ENCODE measurements at places on chromosomes 1 and 21. TPM values are rescaled to one million over a fixed set of nuclear protein-coding genes. Genes with fewer than 3 reads are reported as not detected.

DNA sequence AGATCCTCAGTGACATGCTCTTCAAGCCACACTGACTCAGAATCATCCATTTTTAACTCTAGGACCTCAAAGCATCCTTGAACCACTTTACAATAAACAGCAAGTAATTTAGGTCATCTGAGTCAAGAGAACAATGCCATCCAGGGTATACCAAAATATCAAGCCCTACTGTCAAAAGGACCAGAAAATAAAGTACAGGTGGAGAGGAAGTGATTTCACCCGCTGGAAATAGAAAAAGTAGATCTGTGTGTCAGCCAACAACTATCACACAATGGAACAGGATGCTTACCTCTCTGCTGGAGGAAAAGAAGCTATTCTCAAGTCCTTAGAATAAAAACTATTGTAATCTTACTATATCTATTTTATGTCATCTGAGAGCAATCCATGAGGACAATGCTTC lies 37.0 kb downstream of the RERE start:
- H3K4me1 ChIP-seq = peaks cover 13% of the 10 kb centered on the region
- no peak overlapping the region for H3K27ac ChIP-seq
- no peak overlapping the region for H3K4me3 ChIP-seq
- no peak for DNase-seq
- H3K27me3 ChIP-seq = no peaks in the 10 kb centered on the region

The LMNA gene
- 311 TPM for total RNA-seq

DNA sequence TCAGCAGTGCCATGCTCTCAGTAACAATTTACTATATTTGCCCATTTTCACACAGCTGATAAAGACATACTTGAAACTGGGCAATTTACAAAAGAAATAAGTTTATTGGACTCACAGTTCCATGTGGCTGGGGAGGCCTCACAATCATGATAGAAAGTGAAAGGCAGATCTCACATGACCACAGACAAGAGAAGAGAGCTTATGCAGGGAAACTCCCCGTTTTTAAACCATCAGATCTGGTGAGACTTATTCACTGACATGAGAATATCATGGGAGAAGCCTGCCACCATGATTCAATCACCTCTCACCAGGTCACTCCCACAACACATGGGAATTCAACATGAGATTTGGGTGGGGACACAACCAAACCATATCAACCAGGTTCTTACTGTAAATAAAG lies 112.1 kb upstream of the C1orf87 start:
- H3K27ac ChIP-seq = no peak overlapping the region
- no peaks in the 10 kb centered on the region for H3K36me3 ChIP-seq
- no peak for DNase-seq
- no peak overlapping the region for H3K4me3 ChIP-seq
- H3K27me3 ChIP-seq = no peaks in the 10 kb centered on the region
- no peaks in the 10 kb centered on the region for H3K4me1 ChIP-seq

DNA sequence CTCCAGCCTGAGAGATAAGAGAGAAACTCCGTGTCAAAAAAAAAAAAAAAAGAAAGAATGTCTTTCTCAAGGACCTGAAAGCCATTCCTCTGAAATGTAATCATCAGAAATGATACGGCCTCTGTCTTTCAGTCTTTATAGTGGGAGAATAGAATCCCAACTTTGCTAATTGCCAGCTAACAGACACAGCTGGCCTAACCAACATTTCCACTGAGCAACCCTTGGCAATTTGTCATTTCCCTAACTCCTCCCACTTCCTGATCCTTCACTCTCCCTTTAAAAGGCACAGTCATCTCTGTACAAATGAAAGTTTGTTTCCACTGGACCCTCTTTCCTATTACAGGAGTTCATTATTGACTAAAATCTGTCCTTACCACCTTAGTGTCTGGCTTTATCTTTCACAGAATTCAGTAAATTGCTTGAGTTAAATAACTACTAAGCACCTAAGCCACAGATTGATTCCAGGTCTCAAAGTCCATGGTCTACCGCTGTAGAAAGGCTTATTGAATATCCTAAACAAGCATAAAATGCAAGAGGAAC lies 4.3 kb upstream of the CBR1 start:
- no peak overlapping the region for H3K4me3 ChIP-seq
- H3K27me3 ChIP-seq = no peaks in the 10 kb centered on the region
- peaks cover 5% of the 10 kb centered on the region for H3K4me1 ChIP-seq
- H3K36me3 ChIP-seq = no peaks in the 10 kb centered on the region

GRCh38 chr1:224300346-224300745 lies 29.6 kb downstream of the NVL start:
- H3K36me3 ChIP-seq = peaks cover 100% of the 10 kb centered on the region
- no peak overlapping the region for H3K4me3 ChIP-seq
- H3K27me3 ChIP-seq = no peaks in the 10 kb centered on the region
- no peaks in the 10 kb centered on the region for H3K4me1 ChIP-seq
- DNase-seq = no peak

DNA sequence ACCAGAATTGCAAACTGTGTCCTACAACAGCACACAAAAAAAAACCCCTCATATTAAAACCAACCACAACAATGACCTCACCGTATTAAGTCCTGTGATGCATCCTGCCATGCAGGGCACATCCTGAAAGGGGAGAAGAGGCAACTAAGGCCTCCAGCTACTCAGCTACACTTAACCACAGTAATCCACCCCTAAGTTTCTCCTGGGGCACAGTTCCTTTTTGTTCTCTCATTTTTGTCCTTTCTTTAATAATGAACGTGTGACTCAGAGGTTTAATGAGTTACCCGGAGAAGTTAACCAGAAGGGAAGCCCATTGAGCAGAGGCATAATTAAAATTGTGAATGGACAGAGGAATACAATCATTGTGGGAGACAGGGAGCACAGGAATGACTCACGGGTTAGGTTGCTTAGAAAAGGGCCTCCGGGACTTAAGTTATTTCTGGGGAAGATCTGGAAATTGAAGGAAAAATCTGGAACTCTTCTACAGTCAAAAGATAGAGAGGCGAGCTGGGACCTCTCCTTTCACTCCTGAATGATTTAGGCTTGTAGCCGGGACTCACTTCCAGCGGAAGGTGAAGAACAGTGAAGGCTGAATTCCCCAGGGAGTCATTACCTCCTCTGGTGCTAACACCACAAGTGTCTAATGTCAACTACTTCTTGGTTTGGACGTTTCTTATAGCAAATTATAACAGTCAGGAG lies 36.9 kb upstream of the HIVEP3 start:
- H3K4me1 ChIP-seq = no peaks in the 10 kb centered on the region
- H3K27ac ChIP-seq = no peak overlapping the region
- no peaks in the 10 kb centered on the region for H3K27me3 ChIP-seq
